WTC11 (cell line): ENCODE measurements at places on chromosomes 3 and 15. TPM values are rescaled to one million over a fixed set of nuclear protein-coding genes. Genes with fewer than 3 reads are reported as not detected.
A peak's percentile ranks its signal among the peaks of the same experiment; 100 is the strongest.

DNA sequence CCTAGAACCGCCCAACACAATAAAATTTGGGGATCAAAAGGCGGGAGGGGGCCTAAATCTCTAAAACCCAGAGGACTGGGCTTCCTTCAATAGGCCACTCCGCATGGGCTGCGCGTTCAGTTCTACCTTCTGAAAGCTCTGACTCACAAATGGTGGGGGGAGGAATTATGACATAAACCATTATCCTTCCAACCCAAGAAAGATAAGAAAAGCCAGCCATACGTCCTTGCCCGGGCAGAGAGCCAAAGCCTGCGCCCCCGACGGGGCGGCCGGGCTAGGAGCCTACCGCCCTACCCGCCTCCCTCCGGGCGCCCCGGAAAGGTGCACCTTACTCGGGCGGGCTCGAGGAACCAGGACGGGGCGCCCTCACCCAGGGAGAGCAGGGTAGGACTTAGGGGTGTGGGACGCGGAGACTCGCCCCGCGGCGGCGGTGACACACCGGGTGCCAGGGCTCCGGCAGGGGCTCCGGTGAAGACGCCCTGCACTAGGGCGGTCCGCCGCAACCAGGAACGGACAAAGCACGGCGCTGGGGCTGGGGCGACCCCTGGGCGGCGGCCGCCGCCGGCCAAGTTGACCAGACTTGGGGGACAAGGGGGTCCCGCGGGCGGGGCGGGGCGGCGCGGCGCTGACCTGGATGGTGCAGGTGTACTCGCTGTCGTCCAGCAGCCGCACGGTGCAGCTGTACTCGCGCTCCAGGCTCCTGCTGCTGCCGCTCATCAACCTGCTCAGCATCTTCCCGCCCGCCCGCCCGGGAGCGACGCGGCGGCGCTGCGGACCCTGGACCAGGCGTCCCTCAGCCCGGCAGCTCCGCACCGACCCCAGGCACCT is 534 bp downstream of the FRMD5 start:
- peaks cover 30% of the 10 kb centered on the region for H3K4me1 ChIP-seq
- H3K4me3 ChIP-seq, result peak overlapping the region; percentile 94
- H3K27ac ChIP-seq, result no peak overlapping the region
- H3K36me3 ChIP-seq, result no peaks in the 10 kb centered on the region
- H3K27me3 ChIP-seq, result peaks cover 5% of the 10 kb centered on the region; the same call in 1 of the 2 replicates

- peak overlapping the region; percentile 87 for H3K27ac ChIP-seq
- H3K27me3 ChIP-seq, result peaks cover 2% of the 10 kb centered on the region; the same call in 1 of the 2 replicates
- H3K4me1 ChIP-seq, result peaks cover 41% of the 10 kb centered on the region
Observed at GRCh38 chr15:24957691-24958090, 2.9 kb downstream of the SNRPN start.

DNA sequence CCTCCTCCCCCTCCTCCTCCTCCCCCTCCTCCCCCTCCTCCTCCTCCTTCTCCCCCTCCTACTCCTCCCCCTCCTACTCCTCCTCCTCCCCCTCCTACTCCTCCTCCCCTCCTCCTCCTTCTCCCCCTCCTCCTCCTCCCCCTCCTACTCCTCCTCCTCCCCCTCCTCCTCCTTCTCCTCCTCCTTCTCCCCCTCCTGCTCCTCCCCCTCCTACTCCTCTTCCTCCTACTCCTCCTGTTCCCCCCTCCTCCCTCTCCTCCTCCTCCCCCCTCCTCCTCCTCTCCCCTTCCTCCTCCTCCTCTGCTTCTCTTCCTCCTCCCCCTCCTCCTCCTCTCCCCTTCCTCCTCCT is 17.1 kb upstream of the EPHB3 start:
- no peaks in the 10 kb centered on the region for H3K36me3 ChIP-seq
- H3K4me1 ChIP-seq, result peaks cover 24% of the 10 kb centered on the region
- H3K4me3 ChIP-seq, result no peak overlapping the region
- H3K27ac ChIP-seq, result no peak overlapping the region

GRCh38 chr3:74844428-74844827 is 230.0 kb upstream of the CNTN3 start:
- peaks cover 19% of the 10 kb centered on the region for H3K4me1 ChIP-seq
- DNase-seq, result no peak
- H3K27me3 ChIP-seq, result no peaks in the 10 kb centered on the region
- H3K4me3 ChIP-seq, result no peak overlapping the region
- H3K27ac ChIP-seq, result no peak overlapping the region

GRCh38 chr3:40588406-40588805 is 63.6 kb downstream of the ZNF621 start:
- peak; percentile 61 for DNase-seq
- H3K36me3 ChIP-seq, result no peaks in the 10 kb centered on the region
- peaks cover 28% of the 10 kb centered on the region for H3K4me1 ChIP-seq
- no peak overlapping the region for H3K4me3 ChIP-seq

- H3K27me3 ChIP-seq, result no peaks in the 10 kb centered on the region
- DNase-seq, result no peak
- no peaks in the 10 kb centered on the region for H3K36me3 ChIP-seq
- peak overlapping the region; percentile 81 for H3K4me3 ChIP-seq
- no peak overlapping the region; the same call in 1 of the 2 replicates for H3K27ac ChIP-seq
Observed at GRCh38 chr3:9247361-9247940, 2.0 kb downstream of the SRGAP3 start.

DNA sequence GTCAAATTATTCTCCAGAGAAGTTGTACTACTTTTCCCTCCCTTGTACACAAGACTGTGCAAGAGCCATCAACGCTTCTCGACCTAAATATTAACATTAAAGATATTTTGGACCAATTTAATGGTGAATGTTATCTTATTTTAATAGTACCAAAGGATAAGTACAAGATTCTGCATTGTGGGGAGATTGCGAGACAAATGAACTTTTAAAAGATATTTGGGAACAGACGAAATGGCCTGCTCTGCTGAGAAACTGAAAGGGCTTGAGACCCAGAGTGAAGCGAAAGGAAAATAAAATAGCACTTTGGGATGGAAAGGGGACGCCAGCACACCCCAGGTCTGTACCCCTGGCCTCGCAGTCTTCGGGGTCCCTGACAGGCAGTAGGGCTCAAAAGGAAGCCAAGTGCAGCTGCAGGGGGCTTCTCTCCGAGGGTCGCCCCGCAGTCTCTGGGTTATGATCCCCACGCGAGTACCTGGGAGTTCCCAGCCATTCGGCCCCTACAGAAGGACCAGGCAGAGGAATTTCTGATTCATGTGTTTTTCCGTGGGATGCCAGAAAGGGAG is 97.6 kb upstream of the VGLL3 start:
- H3K4me1 ChIP-seq, result peaks cover 8% of the 10 kb centered on the region
- no peak overlapping the region for H3K27ac ChIP-seq
- no peaks in the 10 kb centered on the region for H3K36me3 ChIP-seq
- H3K4me3 ChIP-seq, result peak overlapping the region; percentile 59
- H3K27me3 ChIP-seq, result no peaks in the 10 kb centered on the region; the same call in 1 of the 2 replicates

- H3K27ac ChIP-seq, result no peak overlapping the region
- H3K36me3 ChIP-seq, result no peaks in the 10 kb centered on the region
- H3K27me3 ChIP-seq, result no peaks in the 10 kb centered on the region; the same call in 1 of the 2 replicates
- peaks cover 34% of the 10 kb centered on the region for H3K4me1 ChIP-seq
- DNase-seq, result no peak
Observed at GRCh38 chr3:42451116-42451515, 40.7 kb upstream of the LYZL4 start.

GRCh38 chr3:78872195-78872594 is 895.6 kb downstream of the ROBO1 start:
- H3K27me3 ChIP-seq, result no peaks in the 10 kb centered on the region
- no peak for DNase-seq
- peak overlapping the region; percentile 31; the same call in 1 of the 2 replicates for H3K4me3 ChIP-seq

DNA sequence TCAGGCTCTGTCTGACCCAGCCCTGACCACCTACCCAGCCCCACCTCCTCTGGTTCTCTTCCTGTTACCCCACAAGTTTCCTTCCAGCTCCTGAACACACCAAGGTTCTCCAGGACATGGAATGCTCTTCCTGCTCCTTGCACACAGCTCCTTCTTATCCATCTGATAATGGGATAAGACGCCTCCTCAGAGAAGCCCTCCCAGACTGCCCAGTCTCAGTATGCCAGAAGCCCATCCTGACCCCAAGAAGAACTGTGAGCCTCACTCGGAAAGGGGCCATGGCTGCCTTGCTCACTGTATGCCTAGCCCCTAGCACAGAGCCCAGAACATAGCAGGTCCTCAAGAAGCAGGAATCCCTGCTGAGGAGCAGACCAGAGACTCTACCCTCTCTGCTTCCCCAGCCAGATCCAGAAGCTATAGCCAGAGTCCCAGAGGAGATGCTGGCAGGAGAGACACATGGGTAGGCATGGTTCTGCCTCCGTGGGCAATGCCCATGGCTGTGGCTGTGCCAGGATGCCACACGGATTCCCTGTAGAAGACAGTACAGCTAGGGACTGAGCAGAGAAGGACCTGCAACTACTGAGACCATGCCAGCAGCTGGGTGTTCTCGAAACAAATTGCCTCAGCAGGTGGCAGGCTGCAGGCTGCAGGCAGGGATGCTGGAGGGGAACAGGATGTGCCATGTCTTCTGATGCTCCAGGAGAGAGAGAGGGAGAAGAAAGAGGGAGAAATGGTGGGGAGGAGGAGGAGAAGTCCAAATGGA is 74.0 kb upstream of the LINGO1 start:
- H3K4me3 ChIP-seq, result no peak overlapping the region
- no peaks in the 10 kb centered on the region for H3K36me3 ChIP-seq
- no peaks in the 10 kb centered on the region; the same call in 1 of the 2 replicates for H3K27me3 ChIP-seq
- DNase-seq, result no peak
- H3K27ac ChIP-seq, result no peak overlapping the region

GRCh38 chr3:168812234-168812633 is 716.5 kb upstream of the GOLIM4 start:
- no peaks in the 10 kb centered on the region for H3K27me3 ChIP-seq
- no peaks in the 10 kb centered on the region for H3K36me3 ChIP-seq
- peaks cover 73% of the 10 kb centered on the region for H3K4me1 ChIP-seq
- peak overlapping the region; percentile 46 for H3K4me3 ChIP-seq

DNA sequence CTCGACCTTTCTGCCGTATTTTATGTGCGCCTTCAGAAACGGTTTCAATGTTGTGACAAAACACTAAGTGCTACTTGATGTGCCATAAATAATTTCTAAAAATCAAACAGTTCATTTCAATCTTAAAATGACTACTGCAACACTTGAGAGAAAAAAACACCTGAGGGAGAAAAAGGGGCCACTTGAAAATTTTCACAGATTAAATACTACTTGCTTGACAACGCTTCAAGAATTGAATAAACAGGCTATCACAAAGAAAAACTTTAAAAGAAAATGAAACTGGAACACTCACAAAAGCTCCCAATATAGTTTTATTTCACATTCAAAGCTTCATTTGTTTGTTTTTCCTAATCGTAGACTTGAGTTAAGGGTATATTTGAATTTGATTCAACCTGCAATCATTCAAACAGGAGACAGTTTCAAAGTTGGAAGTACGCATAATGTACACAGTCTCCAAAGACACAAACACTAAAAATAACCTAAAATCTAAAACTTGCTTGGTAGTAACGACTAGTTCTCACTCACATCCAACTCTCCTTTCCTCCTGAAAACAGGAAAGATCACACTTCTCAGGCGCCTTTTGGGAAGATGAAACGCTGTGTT is 380.7 kb downstream of the ERC2 start:
- H3K4me3 ChIP-seq, result no peak overlapping the region
- 0 out of 2 replicates have a peak, but pooled peaks cover 2% of the 10 kb centered on the region for H3K4me1 ChIP-seq
- no peaks in the 10 kb centered on the region for H3K36me3 ChIP-seq
- DNase-seq, result no peak

DNA sequence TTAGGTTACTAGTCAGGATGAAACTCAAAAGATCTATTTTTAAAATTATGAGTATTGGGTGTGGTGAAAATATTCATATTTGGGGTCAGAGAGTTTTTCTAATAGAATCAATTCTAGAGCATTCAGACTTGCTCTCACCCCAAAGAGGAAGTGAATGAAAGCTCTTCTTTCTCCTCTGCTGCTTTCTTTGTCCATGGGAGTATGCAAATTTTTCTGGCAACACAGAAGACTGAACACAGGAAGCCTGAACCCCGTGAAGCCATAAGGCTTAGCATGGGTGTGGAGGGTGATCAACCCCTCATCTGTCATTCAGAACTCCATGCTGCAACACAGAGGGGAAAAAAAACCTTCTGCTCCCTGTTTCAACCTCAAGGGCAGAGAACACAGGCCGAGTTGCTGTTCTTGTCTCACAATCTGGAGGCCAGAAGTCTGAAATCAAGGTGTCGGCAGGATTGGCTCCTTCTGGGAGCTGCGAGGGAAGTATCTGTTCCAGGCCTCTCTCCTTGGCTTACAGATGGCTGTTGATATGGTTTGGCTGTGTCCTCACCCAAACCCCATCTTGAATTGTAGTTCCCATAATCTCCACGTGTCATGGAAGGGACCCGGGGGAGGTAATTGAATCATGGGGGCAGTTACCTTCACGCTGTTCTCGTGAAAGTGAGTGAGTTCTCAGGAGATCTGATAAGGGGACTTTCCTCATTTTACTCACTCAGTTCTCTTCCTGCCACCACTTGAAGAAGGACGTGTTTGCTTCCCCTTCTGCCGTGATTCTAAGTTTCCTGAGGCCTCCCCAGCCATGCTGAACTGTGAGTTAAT is 33.7 kb upstream of the CD47 start:
- H3K27me3 ChIP-seq, result no peaks in the 10 kb centered on the region
- H3K4me1 ChIP-seq, result peaks cover 17% of the 10 kb centered on the region
- H3K36me3 ChIP-seq, result no peaks in the 10 kb centered on the region
- no peak overlapping the region for H3K4me3 ChIP-seq
- no peak overlapping the region for H3K27ac ChIP-seq

GRCh38 chr3:177777699-177778098 is 580.4 kb upstream of the TBL1XR1 start:
- DNase-seq, result peak; percentile 61
- no peak overlapping the region for H3K27ac ChIP-seq
- no peaks in the 10 kb centered on the region for H3K27me3 ChIP-seq

DNA sequence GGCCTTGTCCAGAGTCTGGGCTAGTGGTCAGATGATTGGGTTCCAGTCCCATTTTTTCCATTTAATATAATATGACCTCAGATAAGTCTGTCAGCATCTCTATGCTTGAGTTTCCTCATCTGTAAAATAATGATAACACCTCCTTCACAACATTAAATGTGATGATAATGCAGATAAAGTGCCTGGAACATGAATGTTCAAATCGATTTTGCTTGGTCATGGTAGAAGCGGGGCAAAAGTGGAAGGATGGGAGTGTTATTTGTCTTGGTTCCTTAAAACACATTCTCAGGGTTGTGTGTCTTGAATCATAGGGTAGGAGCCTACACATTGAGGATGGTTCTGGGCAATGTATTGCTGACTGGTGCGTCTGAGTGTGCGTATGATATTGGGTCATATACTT is 16.9 kb downstream of the ARIH2 start:
- H3K4me3 ChIP-seq, result no peak overlapping the region
- DNase-seq, result no peak
- H3K27me3 ChIP-seq, result no peaks in the 10 kb centered on the region
- H3K27ac ChIP-seq, result peak overlapping the region; percentile 21; the same call in 1 of the 2 replicates
- no peaks in the 10 kb centered on the region for H3K4me1 ChIP-seq
- peaks cover 53% of the 10 kb centered on the region for H3K36me3 ChIP-seq

- no peak overlapping the region for H3K27ac ChIP-seq
- H3K36me3 ChIP-seq, result no peaks in the 10 kb centered on the region
Observed at GRCh38 chr15:66097151-66098021, 156.2 kb downstream of the MEGF11 start.

The SLC51B gene
- total RNA-seq, result not detected in 3 replicates

The FRMD4B gene
- 4.0 to 6.7 TPM (median 5.9 TPM) in 3 replicates for total RNA-seq

The PARP14 gene
- 15.9 to 17.6 TPM (median 16.8 TPM) in 3 replicates for total RNA-seq

The TMEM108 gene
- 10.2 to 14.7 TPM (median 12.9 TPM) in 3 replicates for total RNA-seq

The GOLGA8J gene
- 0.11 to 0.33 TPM in 2 of 3 replicates, not detected in the other for total RNA-seq

The TUSC7 gene
- total RNA-seq, result not detected in 3 replicates

The CTXN2 gene
- 0.07 to 0.16 TPM (median 0.07 TPM) in 3 replicates for total RNA-seq

The PCLAF gene
- 27.2 to 41.6 TPM (median 41.5 TPM) in 3 replicates for total RNA-seq
